Effector memory CD8-positive, alpha-beta T cell (primary cell): ENCODE measurements at places on chromosomes 7 and 10.

DNA sequence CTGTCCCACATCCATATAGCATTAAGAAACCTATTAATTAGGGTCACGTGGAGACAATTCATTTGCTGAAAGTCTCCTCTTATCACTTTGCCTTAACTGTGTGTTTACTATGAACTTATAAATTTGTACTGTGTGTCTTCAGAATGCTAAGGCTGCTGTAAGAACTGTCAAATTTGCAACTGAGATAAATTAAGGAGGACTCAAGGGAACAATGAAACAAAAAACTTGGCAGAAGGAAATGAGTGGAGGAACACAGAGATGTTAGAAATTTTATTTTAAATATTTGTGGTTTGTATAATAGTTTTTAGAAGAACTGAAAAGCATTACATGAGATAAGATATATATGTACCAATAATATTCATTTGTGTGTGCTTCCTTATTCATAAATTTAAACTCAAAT lies 1005.3 kb upstream of the SORCS1 start:
- no peak for DNase-seq

DNA sequence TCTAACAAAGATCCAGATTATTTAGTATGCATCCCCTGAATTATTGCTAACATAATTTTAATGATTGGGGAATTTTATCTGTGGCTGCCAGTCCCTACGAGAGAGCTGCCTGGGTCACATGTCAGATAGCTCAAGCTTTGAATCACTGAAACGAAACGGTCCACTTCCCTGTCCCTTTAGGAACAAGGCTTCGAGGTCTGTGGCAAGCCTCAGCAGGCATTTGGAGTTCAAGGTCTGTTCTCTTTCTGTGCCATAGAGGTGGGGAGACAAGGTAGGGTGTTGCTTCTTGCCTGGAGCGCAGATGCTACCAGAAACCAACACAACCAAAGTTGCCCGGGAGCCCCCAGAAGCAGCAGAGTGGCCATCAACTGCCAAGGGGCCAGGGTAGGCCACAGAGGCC lies 13.9 kb upstream of the SH2D4B start:
- DNase-seq = no peak

DNA sequence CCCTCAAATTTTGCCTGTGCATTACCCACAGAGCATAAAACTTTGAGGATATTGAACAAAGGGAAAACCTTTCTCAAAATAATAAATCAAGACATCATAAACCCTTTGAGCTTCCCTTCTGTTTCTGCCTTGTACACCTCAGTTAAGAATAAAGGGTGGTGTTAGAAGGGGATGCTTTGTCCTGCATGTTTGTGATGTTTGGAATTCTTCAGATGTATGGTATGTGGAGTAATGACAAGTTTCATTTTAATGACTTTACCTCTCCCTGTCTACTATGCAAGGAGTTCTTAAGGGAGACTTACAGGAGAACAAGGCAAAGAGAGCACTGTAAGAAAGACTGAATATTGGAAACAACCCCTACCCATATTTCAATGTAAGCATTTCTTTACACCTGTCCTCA lies 99.2 kb downstream of the HECW1 start:
- no peak for DNase-seq

- DNase-seq = no peak
These were observed 11.6 kb downstream of the C10orf90 start for GRCh38 chr10:126658928-126659327.

- DNase-seq = no peak
These were observed 20.6 kb downstream of the NPY start for GRCh38 chr7:24304494-24305095.

DNA sequence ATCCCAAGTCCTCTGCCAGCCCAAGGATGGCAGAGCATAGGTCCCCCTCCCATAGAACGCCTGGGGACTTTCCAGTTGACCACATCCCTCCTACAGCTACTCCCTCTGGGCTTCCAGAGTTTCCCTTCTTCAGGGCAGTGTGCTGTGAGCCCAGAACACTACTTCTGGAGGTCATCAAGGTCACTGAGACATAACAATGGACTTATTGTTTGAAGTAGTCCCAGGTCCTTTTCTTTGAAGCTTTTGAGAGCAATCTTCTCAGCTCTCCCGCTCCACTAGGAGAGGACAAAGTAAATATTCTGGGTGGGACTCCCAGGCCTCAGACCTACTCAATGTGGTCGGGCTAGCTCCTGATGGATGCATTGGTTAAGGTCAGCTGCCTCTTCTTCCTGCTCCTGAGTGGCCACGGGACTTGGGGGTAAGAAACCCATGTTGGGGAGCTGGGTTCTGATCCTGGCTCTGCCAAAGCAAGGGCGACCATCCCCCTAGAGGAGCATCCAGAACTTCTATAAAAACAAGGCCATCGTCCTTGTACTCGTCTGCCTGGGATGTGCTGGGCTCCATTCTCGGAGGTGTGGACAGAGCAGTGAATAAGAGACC lies 83.5 kb upstream of the DDC start:
- DNase-seq = no peak
